NK-92 treated with Interleukin-12 subunit alpha and Interleukin-12 subunit beta, amount 100 ng/mL, for 24 hours (cell line): ENCODE measurements at places on chromosomes 2 and 18.

DNA sequence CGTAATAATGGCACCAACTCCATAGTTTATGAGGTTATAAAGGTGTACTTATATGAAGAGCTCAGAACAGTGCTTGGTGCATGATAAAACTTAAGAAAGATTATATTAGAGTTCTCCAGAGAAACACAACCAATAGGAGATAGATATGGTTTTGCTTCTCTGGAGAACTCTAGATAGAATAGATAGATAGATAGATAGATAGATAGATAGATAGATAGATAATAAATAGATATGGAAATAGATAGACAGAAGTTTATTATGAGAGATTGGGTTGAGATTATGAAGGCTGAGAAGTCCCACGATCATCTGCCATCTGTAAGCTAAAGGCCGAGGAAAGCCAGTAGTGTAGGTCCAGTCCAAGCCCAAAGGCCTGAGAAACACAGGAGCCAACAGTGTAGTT, 2.9 kb upstream of the MBOAT2 start:
- no peak for DNase-seq

DNA sequence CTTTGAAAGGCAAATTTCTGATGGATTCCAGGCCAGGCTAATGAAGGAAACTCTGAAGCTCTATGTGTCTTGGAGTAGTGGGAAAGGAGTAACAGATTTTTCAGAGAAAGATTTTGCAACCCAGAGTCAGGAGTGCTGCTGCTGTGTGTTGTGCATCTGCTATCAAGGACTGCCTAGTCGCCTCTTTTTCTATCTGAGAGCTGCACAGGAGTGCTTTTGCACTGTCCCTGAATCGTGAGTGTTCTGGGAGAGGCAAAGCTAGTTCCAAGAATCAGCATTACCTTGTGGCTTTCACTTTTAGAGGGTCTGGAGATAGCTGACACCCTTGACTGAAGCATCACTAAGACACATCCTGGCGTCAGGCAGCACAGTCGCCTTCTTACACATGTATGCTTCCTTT, 336.4 kb downstream of the PARD3B start:
- DNase-seq = no peak

DNA sequence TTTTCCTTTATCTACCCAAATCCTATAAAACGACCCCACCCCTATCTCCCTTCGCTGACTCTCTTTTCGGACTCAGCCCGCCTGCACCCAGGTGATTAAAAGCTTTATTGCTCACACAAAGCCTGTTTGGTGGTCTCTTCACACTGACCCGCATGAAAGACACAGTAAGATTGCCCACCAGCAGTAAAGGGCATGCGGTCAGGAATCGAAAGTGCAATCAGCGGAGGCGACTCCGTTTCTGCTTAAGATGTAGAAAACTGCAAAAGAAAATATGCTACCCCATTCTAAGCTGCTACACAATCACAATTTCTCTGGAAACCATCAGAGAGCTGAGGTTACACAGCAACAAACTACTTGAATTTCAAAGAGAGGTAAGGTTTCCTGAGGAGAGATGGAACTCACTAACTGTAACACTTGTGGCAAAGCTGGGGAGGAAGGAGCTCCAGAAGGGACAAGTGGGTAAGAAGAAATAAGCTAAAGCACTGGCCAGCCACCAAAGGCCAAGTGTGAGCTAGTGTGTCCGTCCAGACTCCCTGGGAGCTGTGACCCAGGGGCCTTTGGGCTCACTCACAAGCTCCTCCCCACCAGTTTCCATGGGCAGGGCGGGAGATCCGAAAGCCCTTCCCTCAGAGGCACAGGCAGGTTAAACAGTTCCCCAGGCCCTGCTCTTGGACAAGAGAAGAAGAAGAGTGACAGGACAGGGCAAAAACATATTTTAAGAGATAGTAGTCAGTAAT, 72.8 kb upstream of the TGFA start:
- no peak for DNase-seq

DNA sequence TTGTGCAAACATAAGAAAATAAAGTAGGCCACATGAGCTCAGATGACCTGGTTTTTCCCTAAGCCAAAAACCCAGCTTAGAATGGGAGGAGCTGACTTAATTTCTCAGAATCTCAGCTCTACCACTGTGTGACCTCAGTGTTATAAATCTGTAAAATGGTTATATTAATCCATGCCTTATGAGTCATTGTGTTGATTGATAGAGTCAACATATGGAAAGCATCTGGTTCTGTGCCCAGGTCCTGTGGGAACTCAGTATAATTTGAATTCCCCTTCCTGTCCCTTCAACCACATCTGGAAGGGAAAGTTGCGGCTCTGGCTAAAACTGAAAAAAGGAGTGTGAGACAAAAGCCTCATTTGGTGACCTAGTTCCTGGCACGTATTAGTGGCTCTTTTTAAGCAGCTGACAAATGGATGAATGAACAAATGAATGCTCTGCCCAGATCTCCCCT, 25.7 kb downstream of the TMEM177 start:
- DNase-seq = no peak

- DNase-seq = no peak
Measured at GRCh38 chr2:71611781-71612527, 158.6 kb downstream of the DYSF start.

GRCh38 chr18:68402784-68403183, 312.1 kb downstream of the TMX3 start:
- DNase-seq = no peak

DNA sequence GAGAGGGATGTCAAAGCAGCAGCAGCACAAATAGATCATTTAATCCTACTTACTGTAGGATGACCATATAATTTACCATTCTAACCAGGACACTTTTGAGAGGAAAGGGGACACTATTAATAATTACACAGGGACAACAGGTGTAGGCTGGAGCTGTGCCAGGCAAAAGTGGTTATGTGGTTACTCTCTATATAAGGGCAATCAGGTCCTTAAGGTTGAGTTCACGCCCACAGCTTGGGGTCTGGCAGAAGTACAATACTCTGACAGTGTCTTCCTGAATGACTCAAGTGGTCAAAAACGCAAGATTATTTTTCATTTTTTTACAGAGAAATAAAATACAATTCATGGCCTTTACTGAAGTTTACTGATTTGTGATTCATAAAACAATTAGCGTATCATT, 2.8 kb downstream of the PREPL start:
- no peak for DNase-seq

GRCh38 chr2:121501031-121501430, 29.6 kb upstream of the RNU4ATAC start:
- no peak for DNase-seq

DNA sequence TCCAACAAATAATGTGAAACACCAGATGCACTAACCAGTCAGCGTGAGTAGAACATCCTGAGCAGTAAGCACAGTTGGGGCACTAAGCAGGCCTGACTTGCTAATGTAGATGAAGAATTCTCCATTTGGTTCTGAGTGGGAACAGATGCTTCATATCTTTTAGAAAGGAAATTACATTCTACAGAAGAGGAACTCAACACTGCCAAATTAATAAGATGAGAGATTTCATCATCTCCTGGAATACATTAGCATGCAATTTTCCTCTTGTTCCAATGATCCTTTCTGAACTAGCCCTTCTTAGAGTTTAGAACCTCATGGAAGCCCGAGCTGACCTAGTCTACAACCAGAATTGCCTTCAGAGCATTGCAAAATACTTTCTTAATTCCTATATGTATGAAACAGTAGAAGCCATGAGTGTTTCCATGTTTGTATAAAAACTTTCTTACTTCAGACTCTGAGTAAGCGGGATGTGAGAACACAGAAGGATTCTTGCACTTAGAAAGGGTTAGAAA, 34.8 kb downstream of the COL5A2 start:
- DNase-seq = no peak

- no peak for DNase-seq
Measured at GRCh38 chr2:165624470-165624800, 154.9 kb downstream of the CSRNP3 start.

DNA sequence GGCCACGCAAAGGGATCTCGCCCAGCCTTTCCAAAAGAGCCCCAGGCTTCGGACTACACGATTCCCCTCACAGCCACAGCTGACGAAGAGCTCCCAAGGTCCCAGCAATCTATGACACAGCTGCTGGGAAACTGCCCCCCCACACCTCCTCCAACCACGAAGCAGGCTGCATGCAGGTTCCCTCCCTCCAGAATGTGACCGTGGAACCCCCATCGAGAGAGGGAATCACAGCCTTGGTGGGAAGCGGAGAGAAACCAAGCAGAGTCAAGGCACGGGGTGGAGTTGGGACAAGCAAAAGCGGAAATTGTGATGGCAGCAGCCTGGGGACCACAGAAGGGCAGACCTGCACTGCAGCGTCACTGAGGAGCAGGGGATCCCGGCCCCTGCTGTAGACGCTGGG, 50.3 kb downstream of the KCNF1 start:
- DNase-seq = no peak

DNA sequence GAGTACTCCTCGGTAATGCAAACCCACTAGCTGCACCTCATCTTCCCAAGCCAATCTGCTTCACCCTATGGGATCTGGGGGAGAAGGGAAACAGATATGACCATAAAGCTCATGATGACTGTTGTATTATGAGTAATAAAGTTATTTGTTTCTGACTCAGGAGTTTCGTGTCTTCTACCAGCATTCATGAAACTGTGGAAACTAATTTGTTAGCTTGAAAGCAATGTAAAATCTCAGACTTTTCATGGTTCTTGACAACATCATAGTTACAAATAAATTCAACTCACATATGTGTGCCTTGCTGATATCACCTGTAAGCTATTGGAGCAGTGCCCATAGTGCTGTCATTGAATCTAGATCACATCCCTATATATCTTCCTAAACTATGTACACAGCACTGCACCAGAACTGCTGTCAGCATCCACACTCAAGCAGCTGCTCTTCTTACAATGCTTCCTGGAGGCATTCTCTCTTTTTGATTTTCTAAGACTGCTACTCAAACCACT, 135.6 kb upstream of the KYNU start:
- no peak for DNase-seq

GRCh38 chr18:62332431-62332830, 7.3 kb downstream of the TNFRSF11A start:
- DNase-seq = no peak

DNA sequence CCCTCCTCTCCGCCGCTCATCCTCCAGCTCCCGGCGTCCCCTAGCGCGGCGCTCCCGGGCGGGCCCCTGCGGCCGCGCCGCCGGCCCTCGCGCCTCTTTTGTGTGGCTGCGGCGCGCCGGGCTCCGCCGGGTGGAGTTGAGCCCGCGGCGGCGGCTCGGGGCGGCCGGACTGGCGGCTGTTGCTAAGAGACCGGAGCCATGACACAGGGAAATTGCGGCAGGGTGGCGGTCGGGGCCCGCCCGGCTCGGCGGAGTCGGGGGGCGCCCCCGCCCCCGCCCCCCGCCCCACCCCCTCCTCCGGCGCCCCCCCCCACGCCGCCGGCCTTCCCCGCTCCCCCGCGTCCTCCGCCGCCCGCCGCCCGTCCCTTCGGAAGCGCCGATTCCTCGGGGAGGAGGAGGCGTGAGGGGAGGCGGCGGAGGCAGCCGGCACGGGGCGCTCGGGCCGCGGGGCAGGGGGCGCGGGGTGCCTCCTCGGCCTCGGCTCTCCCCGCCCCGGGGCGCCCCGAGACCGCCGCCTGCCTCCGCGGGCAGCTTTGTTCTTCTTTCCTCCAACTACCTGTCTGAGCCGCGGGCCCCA, at the start of gene TMEM200C:
TSS of gene TMEM200C (minus strand) at position 224 of the 577 bp plus-strand sequence. CDS start 3,459 bp downstream, outside the sequence.
- no peak for DNase-seq

DNA sequence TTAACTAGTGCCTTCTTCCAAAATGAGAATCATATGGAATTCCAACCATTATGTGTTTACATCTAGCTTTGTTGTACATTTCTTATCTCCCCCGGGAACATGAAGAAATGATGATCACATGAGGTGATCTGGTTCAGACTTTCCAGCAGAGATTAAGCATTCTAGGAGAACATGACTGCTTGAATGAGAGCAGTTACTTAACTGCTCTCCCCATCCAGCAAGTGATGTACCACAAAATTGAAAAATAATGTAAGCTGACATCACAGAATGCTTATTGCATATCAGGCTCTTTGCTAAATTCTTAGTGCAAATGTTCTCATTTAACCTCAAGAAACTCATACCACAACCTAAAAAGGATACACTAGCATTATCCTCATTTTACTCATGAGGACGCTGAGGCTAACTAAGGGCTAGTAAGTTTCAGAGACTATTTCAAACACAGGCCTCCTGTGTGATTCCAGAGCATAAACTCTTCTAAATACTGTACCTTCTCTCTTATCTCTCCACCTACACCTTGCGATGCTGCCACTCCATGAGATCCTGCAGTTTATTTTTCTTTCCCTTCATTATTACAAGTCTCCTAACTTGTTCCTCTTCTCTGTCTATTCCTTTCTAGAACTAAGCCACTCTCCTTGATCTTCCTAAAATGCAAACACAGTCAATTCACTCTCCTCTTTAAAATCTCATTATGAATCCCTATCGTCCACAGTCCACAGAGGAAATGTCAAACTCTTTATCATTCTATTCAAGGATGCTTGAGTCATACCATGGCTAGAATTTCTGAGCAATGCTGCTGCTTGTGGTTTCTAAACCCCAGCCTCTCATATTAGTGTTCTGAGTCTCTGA, 1224.8 kb upstream of the ZEB2 start:
- no peak for DNase-seq

DNA sequence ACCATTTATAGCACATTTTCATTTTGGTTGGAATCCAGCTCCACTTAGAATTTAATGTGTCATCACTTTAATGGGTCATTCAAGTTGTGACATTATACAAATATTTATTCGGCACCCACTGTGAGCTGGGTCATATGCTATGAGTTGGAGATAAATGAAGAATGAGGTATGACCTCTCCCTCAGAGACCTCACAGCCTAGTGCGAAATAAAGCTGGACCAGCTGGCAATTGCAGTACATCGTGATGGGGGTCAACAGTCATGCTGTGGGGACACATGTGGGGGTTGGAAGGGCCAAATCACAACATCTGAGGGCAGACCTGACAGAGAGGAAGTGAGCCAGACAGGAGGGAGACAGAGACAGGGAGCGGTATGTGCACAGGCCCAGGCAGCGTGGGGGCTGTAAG, 175.4 kb downstream of the MAIP1 start:
- no peak for DNase-seq

DNA sequence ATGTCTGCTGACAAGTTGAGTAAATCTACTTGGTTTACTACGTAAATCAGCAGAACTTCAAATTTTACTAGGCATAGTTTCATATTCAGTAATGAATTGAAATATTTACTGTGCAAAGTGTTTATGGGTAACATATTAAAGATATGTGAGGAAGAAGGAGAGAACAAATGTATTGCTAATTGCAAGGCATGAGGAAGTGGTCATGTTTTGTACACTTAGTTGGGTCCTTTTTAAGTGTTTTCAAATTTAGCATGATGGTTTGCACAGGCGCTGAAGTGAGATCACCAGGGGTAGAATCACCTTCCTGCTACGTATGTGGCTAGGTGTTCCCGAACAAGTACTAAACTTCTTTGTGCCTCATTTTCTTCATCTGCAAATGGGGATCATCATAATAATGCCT, 1534.4 kb downstream of the LRP1B start:
- DNase-seq = no peak

GRCh38 chr2:13056259-13056843, 339.6 kb downstream of the TRIB2 start:
- no peak for DNase-seq

DNA sequence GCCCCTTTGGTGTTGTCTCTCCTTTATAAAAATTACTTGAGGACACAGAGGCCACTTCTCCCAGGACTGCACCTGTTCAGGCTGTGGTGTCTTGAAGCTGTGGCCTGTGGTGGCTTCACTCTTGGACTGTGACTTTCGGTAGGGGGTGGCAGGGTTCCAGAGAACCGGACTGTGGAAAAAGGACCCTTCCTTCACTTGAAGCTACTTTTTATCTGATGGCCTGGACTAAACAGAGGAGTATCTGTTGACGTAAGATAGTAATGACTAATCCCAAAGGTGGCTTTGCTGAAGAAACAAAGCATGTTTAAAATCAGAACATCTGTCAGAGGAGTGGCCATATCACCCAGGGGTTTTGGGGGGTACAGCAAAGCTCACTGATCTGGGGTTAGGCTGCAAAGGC, 60.8 kb downstream of the CENPO start:
- DNase-seq = no peak
